ENCODE measurements at places on chromosomes 1 and 21.

GRCh38 chr1:85580872-85581801, 576 bp downstream of the CCN1 start:
- DNase-seq, result no peak

GRCh38 chr1:228347181-228347580, 59.5 kb downstream of the TRIM11 start:
- no peak for DNase-seq

- DNase-seq, result no peak
Observed at GRCh38 chr1:246591504-246591903, 25.2 kb downstream of the CNST start.

- no peak for DNase-seq
Observed at GRCh38 chr1:65691152-65691900, 101.4 kb upstream of the PDE4B start.

GRCh38 chr1:41072051-41072450, 50.5 kb upstream of the SLFNL1 start:
- DNase-seq, result no peak

- no peak for DNase-seq
Observed at GRCh38 chr21:29074007-29074376, 544 bp upstream of the CCT8 start.
